GM23338 (cell line): ENCODE measurements at places on chromosomes 5 and 9.

DNA sequence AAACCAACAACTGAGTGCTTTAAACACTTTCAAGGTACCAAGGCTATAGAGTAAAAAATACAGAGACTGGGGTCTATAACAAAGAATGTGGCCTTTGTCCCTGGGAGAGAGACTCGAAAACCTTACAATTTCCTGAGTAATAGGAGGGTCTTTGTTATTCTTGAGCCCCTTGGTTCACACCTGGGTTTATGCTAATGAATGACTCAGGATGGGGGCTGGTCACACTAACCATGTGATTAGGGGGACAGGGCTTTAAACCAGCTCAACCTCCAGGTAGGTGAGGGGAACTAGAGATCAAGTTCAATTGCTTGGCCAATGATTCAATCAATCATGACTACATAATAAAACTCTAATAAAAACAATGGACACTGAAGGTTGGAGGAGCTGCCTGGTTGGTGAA, 50.2 kb downstream of the PLPP1 start:
- peak; percentile 93 for DNase-seq

GRCh38 chr9:104860263-104860662, 67.7 kb downstream of the ABCA1 start:
- DNase-seq, result no peak

DNA sequence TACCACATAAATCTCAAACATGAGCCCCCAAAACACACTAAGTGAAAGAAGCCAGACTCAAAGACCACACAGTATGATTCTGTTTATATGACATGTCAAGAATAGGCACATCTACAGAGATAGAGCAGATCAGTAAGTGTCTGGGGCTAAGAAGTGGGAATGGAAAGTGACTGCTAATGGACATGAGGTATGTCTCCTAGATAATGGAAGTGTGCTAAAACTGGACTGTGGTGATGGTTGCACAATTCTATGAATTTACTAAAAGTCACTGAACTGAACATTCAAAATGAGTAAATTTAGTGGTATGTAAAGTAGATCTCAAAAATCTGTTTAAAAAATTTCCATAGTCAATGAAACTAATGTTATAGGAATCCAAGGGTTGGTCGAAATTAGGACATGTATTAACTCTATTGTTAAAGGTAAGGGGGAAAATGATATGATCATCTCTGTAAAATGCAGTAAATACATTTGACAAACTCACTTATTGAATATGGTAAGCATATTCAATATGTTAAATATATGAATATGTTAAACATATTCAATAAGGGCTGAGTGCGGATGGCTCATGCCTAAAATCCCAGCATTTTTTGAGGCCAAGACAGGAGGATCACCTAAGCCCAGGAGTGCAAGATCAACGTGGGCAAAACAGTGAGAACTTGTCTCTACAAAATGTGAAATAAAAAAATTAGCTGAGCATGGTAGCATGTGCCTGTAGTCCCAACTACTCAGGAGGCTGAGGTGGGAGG, 51.7 kb downstream of the NUP155 start:
- no peak for DNase-seq

GRCh38 chr9:36665387-36665786, 92.7 kb downstream of the MELK start:
- no peak for DNase-seq

DNA sequence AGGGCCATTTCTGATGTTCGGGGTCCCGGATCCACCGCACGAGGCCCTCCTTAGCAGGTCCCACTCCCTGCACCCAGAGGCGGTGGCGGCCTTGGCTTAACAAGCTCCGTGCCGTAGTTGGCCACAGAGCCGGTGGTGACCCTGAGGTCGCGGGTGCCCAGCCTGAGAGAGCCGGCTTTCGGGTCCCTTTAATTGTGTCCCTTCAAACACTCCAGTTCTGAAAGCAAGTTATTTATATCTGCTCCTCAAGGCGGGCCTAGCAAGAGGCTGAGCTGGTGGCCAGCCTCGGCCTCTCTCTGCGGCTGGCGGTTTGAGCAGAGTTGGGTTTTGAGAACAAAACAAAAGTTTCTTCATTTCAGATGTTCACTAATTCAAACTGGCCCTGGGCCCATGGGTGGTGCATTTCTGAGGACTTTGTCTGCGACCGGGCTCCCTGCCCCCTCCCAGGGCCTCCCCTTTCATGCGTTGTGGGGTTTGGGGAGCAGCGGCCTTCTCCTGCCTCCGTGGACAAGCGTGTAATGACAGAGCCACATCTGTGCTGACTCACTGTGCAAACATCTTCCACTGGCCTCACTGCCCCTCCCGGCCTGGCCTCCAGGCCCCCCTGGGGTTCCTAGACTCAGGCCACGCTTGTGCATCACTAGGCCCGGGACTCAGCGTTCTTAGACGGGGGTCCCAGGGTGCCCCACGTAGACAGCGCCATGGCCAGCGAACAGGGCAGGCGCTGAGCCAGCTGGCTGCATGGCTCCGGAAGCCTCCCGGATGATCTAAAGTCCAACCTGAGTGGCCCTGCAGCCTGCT, 49.4 kb upstream of the COL5A1 start:
- DNase-seq, result no peak

GRCh38 chr9:651371-651770, 190.1 kb upstream of the DMRT1 start:
- no peak for DNase-seq

GRCh38 chr5:22250528-22250927, 602.6 kb downstream of the CDH12 start:
- no peak for DNase-seq

DNA sequence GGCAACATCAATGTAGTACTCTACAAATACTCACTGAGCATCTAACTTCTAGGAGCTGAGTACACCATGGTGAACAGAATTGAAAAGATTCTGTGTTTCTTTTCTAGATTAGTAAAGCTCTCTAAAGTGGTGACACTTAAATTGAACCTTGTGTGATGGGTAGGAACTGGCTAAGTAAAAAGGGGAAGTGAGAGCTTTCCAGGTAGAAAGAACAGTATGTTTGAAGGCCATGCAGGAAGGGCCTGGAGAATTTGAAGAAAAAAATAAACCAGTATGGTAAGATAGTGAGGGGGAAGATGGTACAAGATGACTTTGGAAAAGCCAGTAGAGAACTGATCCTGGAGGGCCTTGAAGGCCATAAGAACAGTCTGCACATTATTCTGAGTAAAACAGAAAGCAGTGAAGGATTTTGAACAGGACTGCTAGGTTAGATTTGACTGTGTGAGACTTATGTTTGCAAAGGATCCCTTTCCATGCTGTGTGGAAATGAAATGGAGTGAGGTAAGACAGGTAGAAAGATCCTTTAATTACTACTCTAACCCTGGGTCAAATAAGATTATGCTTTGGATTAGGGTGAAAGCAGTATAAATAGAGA, 46.7 kb upstream of the UBQLN1 start:
- DNase-seq, result no peak

GRCh38 chr5:75054134-75054930, 2.0 kb upstream of the GCNT4 start:
- peak; percentile 87 for DNase-seq

DNA sequence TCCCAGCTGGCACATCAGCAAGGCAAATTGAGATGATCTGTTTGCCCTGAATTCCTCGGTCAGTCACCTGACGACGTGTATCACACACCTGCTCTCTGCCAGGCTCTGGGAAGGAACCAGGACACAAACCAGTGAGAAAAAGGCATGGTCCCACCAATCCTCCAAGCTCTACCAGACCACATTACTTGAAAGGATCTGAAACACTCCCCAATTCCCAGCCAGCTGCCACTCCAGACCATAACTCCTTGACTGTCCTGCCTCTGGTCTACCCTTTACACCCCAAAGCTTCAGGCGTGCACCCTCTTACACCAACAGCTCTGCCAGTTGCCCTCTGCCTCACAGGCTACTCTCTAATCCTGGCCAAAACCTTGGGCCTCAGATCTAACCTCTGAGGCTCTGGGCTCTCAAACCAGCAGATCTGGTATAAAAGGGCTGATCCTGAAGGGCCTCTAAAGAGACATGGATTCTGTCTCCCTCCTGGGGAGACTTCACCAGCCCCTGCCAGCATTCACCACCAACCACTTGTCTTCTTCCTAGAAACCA, 6.8 kb downstream of the MGAT1 start:
- DNase-seq, result no peak

DNA sequence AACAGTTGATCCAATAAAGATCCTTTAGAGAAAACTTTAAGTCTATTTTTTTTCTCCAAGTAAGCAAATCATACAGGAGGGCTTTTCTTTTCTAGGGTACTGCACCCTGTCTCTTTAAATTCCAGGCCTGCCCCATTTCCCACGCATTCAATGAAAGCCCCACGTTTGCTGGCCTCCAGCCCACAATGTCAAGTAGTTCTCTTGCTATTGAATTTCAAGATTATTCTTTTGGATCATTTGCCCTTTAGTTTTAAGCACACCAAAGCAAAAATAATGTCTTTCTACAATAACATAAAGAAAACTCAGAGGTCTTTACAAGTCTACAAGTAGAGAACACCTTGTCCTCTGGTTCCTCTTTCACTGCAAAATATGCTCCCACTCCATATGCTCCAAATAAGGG, 15.6 kb downstream of the MLLT3 start:
- DNase-seq, result peak; percentile 27

DNA sequence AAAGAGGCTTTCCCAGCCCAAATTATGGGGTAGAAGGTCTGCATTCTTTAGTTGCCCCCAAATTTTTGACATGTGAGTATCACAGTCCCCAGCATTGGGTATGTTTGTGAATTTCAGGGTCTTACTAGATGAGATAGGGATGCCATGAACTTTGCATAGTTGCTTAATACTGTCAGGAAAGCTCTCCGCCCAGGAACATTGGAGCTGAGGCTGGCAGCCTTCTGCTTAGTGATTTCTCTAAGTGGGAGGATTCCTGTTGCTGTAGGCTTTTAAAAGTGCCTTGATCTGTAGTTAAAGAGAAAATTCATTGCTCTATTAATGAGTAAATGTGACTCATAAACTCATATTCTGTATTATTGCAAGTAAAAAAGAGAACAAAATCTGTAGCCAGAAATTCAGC, 206.9 kb downstream of the CAVIN4 start:
- DNase-seq, result no peak

DNA sequence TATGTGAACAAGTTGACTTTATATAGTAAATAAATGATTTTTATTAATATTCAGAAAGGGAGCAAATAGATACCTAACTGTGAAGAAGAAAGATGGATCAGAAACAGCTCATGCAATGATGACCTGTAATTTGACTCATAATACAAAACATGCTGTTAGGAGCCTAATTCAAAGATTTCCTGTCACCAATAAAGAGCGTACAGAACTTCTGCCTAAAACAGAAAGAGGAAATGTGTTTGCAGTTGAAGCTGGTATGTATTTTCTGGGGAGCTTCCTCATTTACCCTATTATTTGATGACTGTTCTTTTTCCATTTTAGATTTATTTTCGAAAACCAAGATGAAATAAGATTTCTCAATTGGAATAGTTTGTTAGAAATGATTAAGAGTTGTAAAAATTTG, 11.4 kb downstream of the YTHDC2 start:
- DNase-seq, result no peak

DNA sequence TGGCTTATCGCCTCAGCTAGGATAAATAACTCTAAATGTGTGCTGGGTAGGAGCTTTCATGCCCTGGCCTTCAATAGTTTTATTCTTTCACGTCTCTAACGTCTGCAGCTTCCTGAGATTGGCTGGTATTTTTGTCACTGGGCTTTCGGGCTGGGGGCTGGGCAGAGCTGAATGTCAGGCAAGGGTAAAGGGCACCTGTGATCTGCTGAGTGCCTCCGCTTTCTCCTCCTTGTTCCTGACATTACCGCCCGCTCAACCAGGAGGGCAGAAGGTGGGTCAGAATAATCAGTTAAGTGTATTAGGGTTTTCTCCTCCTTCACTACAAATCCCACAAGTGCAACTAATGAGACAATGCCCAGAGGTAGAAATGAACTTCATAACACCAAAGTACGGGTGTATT, 216.6 kb downstream of the TSSK1B start:
- peak; percentile 48 for DNase-seq
